ENCODE measurements at places on chromosomes 1 and 21.

DNA sequence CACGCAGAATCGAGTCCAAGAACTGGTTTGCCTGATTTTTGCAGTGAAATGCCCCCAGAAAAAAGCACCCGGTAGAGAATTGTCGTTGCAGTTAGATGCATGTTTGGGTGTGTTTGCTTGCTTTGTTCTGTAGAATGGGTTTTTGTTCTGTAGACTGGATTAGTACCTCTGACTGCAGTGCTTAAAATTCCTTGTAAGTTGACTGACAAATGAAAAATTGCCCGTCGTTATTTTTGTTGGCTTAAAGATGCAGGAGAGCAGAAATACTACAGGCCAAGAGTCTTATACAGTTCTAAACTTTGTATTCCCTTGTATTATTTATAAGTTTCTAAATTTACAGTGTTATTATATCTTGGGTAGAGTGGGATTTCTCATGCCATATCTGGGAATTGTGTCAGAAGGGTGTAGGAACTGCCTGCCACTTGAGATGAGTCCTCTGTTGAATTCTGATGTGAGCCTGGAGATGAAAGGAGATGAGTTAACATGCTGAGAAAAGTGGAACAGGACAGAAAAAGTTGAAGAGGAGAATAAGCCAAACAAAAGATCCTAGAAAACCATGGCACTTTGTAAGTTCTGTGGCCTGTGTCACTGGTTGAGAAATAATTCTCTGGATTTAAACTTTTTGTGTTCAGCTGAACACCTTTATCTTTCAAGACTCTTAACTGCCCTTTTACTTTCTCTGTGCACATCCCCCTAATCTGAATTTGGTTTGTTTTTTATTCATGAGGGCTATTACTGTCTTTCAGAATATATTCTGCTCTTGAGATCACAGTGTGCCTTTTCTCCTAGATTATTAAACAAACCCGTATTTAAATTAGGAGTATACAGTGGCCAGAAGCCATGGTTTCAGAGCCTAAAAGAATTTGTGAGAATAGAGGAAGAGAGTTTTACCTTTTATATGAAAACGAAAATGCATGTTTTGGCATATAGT, 1.4 kb downstream of the DESI2 start:
- no peak for DNase-seq

DNA sequence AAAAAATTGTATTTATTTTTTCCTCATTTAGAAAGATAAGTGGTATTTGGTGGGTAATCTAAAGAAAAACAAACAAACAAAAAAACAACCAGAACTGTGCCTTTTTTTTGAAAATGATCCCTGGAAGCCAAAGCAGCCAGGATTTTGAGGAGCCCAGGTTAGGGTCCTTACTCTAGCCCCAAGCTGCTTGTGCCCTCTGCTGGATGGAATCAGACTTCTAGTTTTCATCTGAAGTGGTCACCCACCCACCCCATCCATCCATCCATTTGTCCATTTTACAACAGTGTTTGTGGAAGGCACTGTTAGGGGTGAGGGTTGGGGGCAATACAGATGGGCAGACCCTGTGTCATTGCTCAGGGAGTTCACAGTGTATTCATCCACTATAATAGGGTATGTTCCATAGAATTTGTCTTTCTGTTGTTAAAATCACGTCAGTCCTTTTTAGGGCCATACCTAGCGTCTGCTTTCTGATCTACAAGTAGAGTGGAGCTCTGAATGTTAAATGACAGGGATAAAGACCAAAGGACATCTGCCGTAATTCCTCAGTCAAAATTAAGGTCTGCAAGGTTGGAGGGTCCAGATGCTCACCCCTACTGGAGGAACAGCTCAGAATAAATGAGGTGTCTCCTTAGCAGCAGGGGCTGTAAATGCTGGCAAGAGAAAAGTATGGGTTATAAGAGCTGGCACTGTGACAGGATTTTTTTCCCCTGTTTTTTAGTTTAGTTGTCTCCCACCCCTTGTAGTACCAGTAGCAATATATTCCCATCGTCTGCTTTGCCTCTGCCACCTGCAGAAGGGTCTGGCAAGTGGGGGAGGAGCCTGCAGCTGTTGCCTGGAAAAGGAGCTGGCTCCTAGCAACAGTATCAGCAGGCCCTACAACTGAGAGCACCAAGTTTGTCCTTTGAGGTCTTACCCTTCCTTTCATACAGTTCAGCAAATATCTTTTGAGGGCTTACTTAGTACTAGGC, 3.2 kb downstream of the LRRC42 start:
- no peak for DNase-seq

GRCh38 chr1:209224886-209225285, 358.6 kb upstream of the CAMK1G start:
- no peak for DNase-seq

- no peak for DNase-seq
Observed at GRCh38 chr1:217911908-217912307, 280.8 kb downstream of the SPATA17 start.

- DNase-seq = no peak
Observed at GRCh38 chr1:202343652-202344349, 2.1 kb upstream of the UBE2T start.

- DNase-seq = no peak
Observed at GRCh38 chr1:7885513-7886404, 32.9 kb upstream of the UTS2 start.

DNA sequence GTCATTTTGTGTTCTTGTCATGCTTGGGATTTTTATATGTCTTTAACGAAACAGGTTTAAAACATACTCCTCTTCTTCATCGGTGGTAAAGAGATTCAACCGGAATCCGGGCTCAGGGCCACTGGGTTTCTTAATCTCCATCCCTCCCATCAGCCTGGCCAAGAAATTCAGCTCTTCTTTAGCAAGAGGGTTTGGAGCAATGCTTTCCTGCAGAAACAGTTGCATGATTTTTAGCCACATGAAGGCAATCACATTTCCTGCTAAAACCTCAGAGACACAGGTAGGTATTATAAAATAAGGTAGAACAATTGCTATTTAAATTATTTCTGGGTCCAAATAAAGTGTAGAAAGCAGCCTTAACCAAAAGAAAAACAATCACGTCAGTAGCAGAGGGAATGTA, 22.7 kb upstream of the LSM10 start:
- no peak for DNase-seq

DNA sequence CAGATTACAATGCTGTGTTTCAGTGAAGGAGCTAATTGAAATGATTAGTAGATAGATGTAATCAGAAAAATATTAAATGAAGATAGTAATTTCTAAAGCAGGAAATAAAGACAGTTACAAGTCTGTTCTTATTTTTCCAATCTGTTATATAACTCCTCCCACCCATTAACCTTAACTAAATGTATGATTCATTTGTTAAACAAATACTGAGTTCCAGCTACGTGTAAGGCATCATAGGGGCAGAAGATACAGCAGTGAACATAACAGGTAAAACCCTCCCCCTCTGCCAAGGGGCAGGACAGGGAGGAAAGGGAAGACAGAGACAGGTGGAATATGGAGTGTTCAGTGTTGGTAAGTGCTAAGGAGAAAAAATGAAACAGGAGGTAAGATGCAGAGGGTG, at the start of gene FAM177B:
Gene FAM177B, plus strand, starts transcription at position 231 of the 400 bp plus-strand sequence. CDS start 9,344 bp downstream, outside the sequence.
- DNase-seq = no peak

- no peak for DNase-seq
Observed at GRCh38 chr21:44601596-44602462, 1.4 kb downstream of the KRTAP10-7 start.

DNA sequence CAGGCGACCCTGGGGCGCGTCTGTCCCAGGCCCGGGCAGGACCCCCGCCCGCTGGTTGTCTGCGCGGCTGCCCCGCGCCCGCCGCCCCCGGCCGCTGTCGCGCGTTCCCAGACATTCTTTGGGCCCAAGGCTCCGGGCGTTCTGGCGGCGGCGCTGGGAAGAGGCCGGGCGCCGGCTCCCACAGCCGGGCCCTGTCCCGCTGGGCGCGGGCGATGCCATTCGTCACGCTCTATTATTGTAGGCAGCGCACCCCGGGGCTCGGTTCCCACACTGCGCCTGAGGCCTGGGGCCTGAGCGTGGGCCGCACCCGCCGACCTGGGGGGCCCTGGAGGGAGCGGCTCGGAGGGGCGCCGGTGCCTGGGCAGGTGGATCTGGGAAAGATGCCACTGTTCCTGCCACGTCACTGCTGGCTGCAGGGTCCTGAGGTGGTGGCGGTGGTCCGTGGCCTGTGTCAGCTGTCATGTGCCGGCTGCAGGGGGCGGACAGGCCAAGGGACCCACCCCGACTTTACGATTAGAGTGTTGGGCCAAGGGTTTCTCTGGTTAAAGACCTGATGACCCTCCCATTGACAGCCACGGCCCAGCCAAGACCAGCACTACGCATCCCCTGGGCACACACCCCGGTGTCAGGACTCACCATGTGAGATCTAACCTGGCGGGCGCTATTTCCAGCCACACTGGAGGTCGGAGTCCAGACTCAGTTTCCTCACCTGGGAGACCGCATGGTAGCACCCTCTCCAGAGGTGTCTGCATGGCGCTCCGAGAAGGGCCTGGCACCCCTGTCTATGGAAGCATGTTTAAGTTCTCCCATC, 55.1 kb upstream of the ADARB1 start:
- DNase-seq = no peak

- DNase-seq = no peak
Observed at GRCh38 chr1:199290186-199290585, 651.3 kb downstream of the PTPRC start.

GRCh38 chr1:65156910-65157545, 9.0 kb downstream of the AK4 start:
- no peak for DNase-seq

- peak; percentile 84 for DNase-seq
Observed at GRCh38 chr1:34597877-34598514, 156.9 kb upstream of the GJB5 start.

DNA sequence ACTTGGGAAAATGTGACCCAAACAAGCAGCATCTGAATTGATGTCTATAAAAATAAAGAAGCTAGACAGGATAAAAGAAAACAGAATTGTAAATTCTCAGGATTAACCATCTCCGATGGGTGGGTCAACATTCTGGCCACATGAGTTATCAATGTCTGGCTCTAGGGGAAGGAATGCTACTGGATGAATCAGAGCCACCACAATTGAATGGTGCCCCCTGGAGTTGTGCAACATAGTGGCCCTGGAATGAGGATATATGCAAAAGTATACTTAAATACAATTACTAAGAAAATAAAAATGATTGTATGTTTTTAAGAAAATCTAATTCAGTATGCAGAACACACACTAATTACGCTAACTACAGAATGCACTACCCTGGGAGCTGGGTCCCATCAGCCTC, 185.6 kb downstream of the TGFBR3 start:
- DNase-seq = no peak

DNA sequence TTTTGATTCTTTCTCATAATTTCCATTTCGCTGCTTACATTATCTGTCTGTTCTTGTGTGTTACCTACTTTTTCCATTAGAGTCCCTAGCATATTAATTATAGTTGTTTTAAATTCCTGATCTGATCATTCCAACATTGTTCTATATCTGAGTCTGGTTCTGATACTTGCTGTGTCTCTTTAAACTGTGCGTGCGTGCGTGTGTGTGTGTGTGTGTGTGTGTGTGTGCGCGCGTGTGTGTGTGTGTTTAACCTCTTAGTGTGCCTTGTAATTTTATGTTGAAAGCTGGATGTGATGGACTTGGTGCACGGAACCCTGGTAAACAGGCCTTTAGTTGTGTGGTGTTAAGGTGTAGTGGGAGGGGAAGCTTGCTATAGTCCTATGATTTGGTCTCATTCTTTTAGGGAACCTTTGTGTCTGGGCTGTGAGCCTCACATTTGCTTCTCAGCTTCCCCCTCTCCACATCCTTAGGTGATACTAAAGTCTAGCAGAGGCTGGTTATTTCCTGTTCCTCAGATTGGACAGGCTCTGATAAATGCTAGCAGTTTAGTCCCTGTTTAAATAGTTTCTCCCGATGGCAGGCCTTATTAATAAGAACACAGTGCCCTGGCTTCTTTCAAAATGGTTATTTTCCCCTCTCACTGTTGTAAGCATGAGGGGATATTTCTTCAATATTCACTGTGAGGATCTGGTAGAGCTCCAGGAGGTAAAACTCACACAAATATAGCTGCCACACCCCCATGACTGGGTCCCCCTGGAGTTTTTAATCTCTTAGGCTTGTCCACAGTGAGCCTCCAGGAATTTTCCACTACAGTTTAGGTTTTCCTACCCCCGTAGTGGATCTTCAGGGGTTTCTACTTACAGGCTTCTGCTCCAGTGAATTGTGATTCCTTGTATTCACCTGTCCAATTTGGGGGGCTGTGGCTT, 118.3 kb downstream of the GALNT2 start:
- no peak for DNase-seq

DNA sequence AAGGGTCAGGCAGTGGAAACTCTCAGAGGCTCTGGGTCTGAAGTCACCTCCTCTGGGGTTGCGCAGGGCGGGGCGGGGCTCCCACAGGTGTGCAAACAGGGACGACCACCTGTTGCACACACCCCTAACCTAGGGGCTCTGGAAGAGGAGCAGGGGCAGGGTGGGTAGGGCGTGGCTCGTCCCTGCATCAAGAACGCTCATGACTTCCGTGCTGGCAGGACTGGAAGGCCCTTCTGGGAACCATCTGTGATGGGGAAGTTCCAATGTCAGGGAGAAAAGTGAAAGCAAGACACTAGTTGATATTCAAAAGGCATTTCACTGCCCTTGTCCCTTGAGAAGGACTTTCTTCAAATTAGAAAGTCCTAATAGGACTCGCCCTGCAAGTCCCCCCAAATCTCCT, 22.1 kb upstream of the CLSTN1 start:
- DNase-seq = no peak

- no peak for DNase-seq
Observed at GRCh38 chr1:81797701-81798100, 3.0 kb upstream of the ADGRL2 start.

GRCh38 chr1:162908780-162909179, 47.8 kb upstream of the CCDC190 start:
- DNase-seq = no peak

DNA sequence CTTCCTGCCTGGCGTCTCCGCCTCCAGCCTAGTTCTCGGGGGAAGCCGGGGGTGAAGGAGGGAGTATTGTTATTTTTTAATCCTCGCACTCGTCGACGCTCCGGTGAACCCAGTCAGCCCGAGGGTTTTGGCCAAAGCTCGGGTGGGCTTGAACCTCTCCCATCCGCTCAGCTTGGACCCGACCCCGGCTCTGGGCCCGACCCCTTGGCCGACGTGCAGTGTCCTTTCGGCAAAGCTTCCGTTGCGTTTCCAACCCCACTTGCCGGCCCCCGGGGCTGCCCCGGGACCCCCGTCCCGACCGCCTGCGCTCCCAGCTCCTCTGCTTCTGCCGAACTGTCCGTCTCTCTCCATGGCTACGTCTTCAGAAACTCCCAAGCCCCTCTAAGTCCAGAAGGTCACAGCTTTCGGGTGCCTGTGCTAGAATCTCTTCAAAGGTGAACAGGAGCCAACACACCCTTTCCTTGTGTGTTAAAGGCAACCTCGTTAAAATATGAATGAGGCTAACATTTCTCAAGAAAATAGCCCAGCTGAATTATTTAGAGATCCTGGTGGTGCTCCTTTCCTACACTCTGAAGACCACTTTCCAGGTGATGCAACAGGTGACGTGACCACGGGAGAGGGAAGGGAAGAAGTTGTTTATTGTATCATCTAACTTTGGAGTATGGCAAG, 647 bp downstream of the DESI2 start:
- DNase-seq = no peak

DNA sequence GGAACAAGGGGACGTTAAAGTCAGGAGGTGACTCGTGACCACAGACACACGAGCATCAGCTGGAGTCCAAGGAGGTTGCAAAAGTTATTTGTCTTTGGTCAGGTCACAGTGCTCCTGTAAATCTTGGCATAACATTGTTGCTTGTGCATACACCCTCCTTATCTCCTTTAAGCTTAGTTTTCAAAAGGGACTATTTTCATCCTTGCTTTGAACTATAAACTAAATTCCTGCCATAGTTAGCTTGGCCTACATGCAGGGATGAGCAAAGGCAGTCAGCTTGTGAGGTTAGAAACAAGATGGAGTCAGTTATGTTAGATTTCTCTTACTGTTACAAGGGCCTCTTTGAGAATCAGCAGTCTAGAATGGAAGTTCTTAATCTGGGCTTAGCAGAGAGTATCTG, 28.0 kb upstream of the FASLG start:
- no peak for DNase-seq

Data from T1000 (cell line).